ENCODE measurements at places on chromosomes 7 and 10.

DNA sequence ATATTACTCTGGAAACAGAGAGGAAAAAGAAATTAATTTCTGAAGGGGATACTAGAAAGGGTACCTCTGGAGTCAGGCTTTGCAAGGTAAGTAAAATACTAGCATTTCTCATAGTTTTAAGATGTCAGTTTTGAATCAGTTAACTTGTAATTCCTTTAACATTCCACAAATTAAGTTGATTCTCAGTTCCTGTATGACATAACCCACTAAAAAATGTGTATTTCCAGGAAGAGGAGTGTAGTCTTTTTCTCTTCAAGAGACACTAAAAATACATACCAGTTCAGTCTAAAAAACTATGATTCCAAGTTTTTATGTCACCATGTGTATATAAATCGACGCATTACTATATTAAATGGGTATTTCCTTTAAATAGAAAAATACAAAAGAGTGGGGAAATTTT lies 113.2 kb downstream of the CDK6 start:
- no peak for DNase-seq

- DNase-seq: no peak
Observed at GRCh38 chr7:157165987-157166386, 27.3 kb downstream of the UBE3C start.

DNA sequence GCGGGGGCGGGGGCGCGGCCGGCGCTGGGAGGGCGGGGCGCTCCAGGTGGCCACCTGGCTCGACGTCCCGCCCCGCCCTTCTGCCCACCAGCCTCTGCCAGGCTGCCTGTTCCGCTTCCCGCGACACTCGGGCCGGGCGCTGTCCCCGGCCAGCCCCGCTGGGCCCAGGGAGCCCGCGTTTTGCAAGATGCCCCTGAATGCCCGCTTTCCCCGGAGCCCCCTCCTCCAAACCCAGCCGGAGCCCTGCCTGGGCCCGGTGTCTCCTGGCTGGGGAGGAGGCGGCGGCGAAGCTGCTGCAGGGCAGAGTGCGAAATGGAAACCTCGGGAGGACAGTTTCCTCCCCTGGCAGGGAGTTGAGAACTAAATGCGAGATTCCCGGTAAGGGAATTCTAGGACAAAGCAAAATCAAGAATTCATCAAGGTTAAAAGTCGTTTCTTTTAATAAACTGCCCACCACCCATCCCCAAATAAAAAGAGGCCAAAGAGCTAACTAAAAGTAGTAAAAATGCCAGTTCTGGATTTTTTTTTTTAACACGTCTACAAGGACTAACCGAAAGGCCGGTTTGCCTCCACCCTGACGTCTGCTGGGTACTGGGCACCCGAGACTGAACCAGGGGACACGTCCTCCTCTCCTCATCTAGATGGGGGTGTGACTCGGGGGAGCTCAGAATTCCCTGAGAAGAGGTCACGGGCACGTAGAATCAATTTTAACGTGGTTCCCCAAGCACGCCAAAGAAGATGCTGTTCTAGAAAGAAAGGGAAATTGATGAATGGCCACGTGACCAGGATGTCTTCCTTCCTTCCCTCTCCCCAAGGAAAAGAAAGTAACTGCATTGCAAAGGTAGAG lies 200.4 kb upstream of the NFE2L3 start:
- DNase-seq: no peak

DNA sequence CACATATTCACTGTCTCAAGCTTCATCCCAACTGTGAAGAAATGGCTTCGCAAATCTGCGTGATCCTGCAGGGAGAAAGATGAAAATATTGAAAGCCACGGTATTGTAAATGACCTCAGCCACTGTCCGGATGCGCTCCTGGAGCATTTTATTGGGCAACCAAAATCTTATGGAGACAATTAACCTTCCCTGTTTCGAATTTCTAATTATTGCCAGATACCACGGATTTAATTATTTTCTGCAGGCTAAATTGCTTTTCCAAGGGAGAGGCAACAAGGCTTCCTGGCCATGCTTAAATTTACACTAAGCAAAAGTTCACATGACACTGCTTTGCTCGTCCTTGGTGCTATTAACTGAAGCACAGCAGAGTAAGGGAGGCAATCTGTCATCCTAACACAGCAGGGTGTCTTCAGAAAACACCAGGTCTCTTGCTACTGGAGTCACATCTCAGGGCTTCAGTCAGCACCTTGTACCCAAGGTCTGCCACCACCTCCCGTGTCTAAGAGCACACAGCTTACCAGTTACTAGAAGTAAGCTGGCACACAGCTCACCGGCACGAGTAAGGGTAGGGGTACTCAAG lies 162.2 kb downstream of the SFMBT2 start:
- no peak for DNase-seq

GRCh38 chr7:33762911-33763306 lies 142.4 kb upstream of the BMPER start:
- no peak for DNase-seq
